ENCODE measurements at places on chromosomes 1 and 21.

- DNase-seq, result no peak
These were observed 143.0 kb downstream of the DNM3 start for GRCh38 chr1:171984262-171984661.

- DNase-seq, result no peak
These were observed 70.2 kb upstream of the GOLT1A start for GRCh38 chr1:204283711-204284651.

DNA sequence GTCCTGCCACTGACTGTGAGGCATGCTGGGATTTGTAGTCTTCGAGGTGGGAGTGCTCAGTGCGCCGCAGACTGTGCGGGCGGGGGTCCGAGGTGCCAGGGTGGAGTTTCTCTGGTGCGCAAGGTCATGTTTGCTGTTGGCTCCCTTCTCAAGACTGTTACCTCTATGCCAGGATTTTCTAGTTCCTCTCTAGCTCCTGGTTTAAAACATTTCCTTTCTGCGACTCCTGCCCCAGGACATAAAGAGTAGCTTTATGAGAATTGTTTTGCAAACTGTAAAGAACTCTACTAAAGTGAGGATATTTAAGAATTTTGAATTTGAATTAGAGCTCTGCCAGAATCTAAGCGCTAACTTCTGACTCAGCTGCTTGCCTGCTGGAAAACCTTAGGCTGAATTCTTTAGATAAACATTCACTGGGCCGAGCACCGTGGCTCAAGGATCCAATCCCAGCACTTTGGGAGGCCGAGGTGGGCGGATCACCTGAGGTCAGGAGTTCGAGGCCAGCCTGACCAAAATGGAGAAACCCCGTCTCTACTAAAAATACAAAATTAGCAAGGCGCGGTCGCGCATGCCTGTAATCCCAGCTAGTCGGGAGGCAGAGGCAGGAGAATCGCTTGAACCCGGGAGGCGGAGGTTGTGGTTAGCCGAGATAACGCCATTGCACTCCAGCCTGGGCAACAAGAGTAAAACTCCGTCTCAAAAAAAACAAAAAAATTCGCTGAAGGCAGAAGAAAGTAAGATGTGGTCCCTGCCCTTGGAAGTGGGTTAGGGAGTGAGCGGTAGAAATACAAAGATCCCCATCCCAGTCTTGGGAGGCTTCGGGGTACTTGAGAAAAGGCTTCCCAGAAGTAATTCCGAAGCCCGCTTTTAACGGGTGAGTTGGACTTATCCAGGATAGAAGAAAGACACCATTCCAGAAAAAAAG, 992 bp upstream of the USP48 start:
- no peak for DNase-seq

- DNase-seq, result no peak
These were observed 171.5 kb downstream of the RUNX1 start for GRCh38 chr21:34877485-34878128.

GRCh38 chr1:155872527-155872926, 13.2 kb downstream of the SYT11 start:
- DNase-seq, result no peak

- no peak for DNase-seq
These were observed 76.8 kb upstream of the COX20 start for GRCh38 chr1:244758708-244759107.

- no peak for DNase-seq
These were observed 17.4 kb downstream of the MYOM3 start for GRCh38 chr1:24094554-24094953.

DNA sequence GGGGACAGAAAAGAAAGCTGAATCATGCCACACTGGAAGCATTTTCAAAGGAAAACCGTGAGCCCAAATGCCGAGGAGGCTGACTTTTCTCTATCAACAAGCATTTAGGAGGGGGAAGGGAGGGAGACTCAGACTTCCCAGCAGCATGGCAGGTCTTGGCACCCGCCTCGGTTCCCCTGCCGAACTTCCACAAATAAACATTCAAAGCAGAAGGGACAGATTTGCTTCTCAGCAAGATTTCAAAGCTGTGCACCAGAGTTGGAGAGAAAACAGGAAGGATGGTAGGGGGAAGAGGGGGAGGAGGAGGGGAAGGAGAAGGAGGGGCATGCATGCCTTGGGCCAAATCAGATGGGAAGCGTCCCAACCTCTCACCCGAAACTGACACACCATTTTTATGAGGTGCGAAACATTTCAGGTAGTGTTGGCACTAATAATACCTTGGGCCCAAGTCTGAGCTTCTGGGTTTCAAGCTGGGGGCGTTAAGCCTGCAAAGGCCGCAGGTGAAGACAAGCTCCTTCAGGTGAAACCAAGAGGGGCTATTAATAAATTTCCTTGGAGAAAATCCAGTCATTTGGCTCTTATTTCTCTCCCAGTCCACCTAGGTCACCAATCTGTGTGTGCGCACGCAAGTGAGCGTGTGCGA, 26.4 kb downstream of the ABCA4 start:
- DNase-seq, result no peak
